Ecto neural progenitor cell (in vitro differentiated cells): ENCODE measurements at places on chromosomes 7 and 10.
A peak's percentile ranks its signal among the peaks of the same experiment; 100 is the strongest.

DNA sequence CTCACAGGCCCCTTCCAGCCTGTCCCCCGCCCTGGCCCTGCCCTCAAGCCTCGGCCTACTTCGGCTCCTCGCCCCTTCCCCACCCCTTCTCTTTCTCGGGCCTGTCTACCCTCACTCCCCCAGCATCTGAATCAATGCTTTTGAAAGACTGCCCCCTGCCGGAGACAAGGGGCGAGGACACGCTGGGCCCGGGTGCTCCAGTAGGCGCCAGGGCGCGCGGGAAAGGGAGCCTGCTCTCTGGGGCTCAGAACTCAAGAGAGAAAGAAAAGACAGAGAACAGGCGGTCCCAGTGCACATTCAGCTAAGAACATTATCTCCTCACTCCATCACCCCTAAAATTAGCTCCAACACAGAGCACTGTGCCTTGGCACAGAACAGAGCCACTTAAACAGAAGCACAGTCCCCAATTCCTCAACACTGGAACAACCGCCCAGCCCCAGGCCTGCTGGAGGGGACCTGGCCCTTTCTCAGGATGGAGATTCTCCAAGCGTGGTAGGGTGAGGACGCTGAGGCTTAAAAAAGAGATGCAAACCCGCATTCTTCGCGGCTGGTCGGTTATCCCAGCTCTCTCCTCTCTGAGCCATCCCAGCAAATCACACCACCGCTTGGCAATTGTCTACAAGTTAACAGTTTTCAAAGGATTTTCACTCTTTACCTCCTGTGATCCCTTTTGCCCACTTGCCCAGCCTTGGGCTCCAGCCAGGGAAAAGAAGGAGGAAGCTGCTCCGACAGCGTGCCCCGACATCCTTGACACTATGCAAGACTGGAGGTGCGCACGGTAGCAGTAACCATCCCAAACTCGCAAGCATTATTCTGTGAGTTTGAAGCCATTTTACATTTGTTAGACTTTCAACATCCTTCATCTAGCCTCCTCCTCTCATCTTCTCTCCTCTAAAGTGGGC, 2.1 kb downstream of the GIGYF1 start:
- DNase-seq: peak; percentile 93

DNA sequence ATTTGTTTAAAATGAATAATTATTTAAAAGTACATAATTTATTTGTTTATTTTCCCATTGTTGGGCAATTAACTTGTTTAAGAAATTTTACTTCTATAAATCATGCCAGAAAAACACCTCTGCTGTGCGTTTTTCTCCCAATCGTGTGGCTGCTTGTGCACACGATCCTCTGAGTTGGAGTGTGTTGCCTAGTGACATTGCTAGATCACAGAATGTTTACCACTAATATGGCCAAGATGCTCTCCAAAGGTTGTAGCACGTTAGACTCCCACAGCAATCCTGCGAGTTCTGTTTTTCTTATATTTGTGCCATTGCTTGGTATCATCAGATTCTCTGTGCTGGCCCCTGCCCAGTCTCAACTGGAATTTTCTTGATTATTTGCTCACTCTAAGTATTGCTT, 207.1 kb upstream of the ADCY1 start:
- DNase-seq: no peak

DNA sequence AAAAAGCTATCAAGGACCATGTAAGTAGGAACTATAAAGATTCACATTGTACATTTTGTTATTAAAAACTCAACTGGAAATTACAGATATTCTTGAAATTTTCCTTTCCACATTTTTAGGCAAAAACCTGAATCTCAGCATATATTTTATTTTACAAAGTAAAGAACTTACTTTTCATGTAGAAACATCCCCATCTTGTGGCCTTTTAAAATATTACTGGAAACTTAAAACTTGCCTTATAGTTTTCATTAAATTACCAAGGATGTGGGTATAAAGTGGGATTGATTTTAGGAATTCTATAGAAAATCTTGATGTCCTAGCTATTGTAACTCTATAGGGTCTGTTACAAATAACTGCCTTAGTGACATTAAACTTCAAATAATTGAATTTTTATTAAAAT, 10.6 kb downstream of the DBF4 start:
- no peak for DNase-seq

GRCh38 chr10:97999066-97999922, 31.1 kb downstream of the CRTAC1 start:
- DNase-seq: no peak

- DNase-seq: no peak
Measured at GRCh38 chr7:51121036-51121790, 195.4 kb downstream of the COBL start.

DNA sequence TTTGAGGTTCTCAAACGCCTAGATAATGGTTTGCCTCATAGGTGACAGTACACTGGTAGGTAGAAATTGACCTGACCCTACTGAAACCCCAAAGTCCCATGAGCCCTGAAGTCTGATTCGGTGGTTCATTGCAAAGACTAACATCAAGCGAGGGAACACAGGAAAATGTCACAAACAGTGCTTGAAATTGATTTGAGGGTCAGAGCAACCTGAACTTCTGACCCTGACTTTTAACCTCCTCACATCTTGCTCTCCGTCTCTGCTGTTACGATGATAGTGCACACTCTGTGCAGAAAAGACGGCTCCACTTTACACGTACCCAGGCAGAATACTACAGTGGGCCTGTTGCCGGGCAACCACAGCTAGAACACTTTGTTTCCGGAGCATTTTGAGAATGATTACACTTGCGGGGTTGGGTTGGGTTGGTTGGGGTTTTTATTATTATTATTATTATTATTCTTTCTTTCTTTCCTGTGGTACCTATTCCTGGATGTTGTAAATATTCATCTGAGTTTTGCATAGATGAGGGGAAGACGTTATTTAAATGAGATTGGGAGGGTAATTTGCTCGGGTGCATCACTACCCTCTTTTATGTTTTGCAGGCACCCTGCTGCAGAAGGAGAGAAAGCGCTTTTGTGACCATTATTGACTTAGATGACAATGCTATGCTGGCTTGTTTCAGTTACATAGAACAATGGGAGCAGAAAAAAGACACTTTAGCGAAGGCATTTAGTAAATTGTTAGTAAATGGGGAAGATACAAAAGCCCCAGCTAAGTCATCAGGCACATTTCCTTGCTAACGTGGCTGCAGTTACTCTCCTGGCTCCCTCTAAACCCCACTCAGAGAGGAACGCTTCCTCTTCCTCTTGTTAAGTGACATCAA, 438.1 kb upstream of the NRP1 start:
- no peak for DNase-seq

DNA sequence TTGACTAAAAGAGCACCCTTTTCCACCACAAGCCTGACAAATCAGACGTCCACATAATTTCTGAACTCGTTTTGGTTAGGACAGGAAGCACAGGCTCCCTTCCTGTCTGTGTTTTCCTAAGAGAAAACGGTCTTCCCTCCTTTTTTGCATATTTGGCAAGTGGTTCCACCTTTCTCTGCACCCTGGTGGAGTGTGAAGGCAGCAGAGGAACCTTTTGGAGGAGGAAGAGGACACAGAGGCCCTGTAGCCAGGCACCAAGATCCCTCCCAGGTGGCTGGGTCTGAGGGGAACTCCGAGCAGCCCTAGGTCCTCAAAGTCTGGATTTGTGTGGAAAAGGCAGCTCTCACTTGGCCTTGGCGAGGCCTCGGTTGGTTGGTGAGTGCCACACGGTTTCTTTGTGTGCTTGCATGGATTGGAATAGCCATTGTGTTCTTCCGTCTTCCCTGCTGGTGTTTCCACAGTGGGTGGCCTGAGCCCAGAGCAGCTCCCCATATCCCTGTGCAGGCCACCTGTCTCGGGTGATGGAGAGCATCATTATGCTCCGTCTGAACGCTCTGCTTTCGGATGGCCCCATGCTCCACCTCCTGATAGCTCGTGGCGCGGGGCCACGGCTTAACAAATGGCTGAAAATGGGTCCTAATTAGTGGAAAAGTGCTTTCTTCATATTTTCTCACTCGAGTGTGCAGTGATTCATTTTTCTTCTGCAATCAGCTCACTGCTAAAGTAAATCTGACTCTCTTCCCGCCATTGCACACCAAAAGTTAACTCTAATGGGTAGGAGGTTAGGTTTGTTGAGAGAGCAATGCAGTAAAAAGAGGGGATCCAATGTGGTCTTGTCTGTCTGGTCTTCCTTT, 4.2 kb downstream of the IKZF1 start:
- no peak for DNase-seq

DNA sequence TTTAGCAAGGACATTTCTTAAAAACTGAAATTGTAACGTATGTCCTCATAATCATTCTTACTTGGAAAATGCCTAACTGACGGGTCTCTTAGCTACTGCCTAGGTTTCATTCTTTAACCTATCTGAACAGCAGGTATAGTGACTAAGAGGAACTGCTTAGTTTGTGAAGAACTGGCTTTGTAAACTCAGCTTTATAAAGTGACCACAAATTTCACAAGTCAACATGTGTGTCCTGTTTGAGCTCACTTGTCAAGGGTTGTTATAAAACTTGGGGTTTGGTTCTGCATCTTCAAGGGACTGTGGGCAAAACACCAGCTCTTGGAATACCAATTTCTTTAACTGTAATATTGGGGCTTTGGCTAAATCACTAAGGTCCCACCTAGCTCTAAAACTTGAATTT, 32.2 kb downstream of the MRPS33 start:
- no peak for DNase-seq

- peak; percentile 84 for DNase-seq
Measured at GRCh38 chr10:132395704-132396493, 1.1 kb upstream of the PWWP2B start.

DNA sequence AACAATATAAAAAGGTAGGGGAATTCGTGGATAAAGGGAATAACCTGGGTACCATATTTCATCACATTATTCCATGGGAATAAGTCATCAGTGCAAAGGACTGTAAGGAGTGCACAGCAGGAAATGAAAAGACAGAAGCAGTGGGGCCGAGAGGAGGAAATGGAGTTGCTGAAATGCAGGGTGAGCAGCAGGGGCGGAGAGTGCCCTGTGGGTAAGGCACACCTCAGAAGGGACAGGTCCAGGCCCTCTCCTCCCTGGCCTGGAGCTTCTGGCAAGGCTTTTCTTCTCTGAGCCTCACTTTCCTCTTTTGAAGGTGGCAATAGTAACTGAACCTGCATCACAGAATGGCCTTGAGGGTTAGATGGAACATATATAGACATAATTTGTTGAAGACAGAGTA, 26.2 kb downstream of the IKZF1 start:
- DNase-seq: no peak

DNA sequence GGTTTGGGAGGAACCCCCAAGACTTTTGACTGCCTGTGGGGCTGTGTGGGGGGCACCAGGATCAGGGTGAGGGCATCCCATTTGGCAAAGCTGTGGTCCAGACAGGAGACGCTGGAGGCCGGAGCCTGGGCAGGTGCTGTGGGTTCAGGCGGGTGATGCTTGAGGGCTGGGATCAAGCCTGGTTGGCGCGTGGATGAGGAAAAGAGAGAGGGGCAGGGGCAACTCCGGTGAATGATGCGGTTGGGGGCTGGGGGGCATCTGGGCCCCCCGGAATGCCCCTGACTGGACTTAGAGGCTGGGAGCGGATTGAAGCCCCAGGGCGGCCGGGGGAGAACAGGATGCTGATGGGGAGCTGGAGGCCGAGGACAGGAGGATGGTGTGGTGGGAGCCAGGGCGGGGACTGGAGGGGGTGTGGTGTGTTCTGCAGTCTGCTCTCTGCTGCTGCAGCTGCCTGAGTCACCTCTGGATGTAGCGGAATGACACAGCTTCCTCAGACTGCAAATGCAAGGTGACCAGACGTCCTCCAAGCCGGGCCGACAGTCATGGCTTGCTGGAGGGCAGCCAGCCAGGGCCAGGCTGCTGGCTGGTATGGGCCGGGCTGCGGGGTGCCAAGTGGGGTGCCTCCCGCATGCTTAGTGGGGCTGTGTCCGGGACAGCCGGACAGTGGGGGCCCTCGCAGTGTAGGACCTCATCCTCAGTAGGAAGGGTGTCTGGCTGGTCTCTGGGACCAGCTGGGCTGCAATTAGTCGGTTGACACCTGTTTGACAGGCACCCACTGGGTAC, 3.2 kb downstream of the MAFK start:
- DNase-seq: no peak

GRCh38 chr7:118863966-118864365, 639.5 kb downstream of the ANKRD7 start:
- DNase-seq: no peak

GRCh38 chr7:11297126-11297625, 323.5 kb downstream of the PHF14 start:
- no peak for DNase-seq

GRCh38 chr10:105949721-105950120, 1214.8 kb downstream of the SORCS1 start:
- DNase-seq: no peak

DNA sequence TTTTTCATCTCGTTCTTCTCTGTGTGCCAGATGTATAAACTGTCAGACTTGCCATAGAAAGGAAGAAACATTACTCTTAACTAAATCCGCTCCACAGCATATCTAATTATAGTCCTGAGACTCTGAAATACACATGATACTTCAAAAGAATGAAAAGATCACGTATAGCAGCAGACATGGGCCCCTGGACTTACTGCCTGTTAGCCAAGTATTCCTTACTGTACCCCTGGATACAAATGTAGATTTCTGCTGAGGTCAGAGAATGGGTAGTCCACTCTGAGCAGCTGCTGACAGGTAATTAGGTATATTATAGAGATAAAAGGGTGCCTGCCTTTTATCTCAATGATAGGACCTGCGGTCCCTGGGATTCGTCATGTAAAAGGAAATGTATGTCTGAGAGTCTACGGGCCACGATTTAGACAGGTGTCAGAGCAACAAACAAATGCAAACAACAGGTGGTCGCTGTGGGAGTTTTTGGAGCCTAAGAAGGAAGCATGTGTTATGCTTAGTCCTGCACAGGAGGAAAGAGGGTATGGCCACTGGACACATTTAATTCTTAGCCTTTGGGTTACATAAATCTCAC, 69.4 kb downstream of the VOPP1 start:
- no peak for DNase-seq

GRCh38 chr10:77756319-77757232, 119.0 kb upstream of the KCNMA1 start:
- peak; percentile 61 for DNase-seq

DNA sequence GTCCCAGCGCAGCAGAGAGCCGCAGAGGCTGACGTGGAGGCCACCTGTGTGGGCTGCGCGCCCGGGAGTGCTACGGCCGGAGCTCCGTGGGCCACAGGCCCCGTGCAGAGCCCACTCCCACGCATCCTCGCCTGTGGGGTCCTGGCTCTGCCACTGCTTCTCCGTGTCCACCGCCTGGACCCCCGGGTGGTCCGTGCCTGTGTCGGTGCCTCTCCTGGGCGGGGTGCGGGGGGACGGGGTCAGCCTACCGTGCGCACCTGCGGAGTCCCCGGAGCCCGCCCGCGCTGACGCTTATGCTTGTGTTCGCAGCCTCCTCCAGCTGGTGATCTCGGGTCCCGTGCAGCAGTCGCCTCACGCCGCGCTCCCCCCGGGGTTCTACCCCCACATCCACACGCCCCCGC, 7.8 kb upstream of the ZNF853 start:
- no peak for DNase-seq

DNA sequence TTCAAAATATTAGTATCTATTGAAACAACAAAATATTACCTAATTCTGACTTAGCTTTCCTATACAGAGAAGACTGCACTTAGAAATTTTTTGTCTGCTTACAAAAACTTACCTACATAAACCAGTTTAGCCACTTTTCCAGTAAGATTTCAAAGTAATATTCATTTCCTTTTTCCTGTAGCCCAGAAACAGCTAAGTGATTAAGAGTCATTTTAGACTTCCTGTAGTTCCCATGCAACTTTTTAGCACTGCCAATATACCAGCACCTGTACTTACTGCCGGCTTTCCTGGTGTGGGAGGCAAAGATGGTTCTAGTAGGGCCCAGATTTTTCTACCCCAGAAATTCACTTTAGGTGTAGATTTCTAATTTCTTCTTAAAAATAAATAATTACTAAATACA, 21.8 kb downstream of the NT5C2 start:
- no peak for DNase-seq

GRCh38 chr10:132420469-132420980, 23.5 kb downstream of the PWWP2B start:
- no peak for DNase-seq
